H7 (cell line): ENCODE measurements at places on chromosomes 5 and 9. TPM values are rescaled to one million over a fixed set of nuclear protein-coding genes. Genes with fewer than 3 reads are reported as not detected.

Gene SLC36A3
- not detected in 2 replicates for total RNA-seq

Gene PCDHB2
- total RNA-seq: 0.69 and 1.9 TPM in 2 replicates

Gene WDR31
- total RNA-seq: 0.11 and 0.38 TPM in 2 replicates

Gene HSPA9
- 625 and 671 TPM in 2 replicates for total RNA-seq

Gene MACIR
- 15.0 and 16.0 TPM in 2 replicates for total RNA-seq

Gene CKS2
- 280 and 303 TPM in 2 replicates for total RNA-seq

Gene IGIP
- 0.48 and 1.0 TPM in 2 replicates for total RNA-seq

Gene BSPRY
- 1.5 and 2.3 TPM in 2 replicates for total RNA-seq

Gene PTGDS
- 1.3 and 2.0 TPM in 2 replicates for total RNA-seq

Gene FAM221B
- not detected in 2 replicates for total RNA-seq

Gene CBY3
- total RNA-seq: 0.44 TPM in 1 of 2 replicates, not detected in the other

Gene NPDC1
- total RNA-seq: 10.1 and 25.1 TPM in 2 replicates
